ENCODE measurements at places on chromosomes 12 and 14.

DNA sequence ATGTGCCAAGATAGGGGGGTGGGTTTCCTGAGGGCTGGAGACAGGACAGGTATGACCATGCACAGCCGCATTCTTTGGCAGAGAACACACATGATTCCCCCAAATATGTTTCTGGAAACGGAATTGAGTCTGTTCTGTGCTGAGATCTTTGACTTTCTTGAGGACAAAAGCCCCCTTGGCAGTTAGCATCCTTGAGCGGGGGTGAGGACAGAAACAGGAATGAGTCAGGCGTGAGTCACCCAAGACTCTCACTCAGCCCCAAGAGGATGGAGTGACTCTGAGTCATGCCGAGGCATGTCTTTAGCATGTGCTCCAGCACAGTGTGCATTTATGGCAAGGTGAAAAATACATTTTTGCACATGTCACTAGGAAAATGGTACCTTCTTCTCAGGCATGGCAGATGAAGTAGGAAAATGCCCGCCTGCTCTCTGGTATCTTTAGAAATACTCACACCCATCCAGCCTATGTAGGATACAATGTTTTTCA lies 52.1 kb downstream of the DAD1 start:
- DNase-seq, result no peak

DNA sequence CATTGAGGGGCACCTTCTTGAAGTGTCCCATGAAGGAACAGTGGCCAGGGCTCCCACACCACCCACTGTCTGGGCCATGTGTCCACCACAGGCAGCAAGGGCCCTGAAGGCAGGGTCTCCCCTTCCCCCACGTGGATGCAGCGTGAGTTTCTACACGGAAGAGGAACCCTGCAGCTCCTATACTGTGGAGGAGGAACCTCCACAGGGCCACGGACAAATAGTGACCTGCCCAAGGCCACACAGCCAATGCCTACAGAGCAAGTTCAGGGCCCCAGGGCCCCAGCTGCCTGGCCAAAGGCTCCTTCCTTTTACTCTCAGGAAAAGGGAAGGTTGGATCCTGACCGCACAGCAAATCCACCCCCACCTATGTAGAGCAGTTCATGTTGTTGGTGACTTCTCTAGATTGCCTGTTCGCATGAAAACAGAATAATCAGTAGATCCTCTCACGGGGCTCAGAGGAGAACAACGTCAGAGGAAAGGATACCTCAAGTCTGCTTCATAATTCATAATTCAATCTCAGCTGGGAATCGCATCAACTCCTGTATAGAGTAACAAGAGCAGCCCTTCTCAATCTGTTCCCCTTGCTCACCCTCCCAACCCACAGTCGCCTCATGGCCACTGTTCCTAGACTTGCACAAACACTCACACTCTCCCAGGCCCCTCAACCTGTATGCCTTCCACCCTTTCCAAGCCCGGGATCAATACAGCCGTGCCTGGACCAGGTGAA lies 11.1 kb upstream of the KRT73 start:
- DNase-seq, result no peak

GRCh38 chr12:131321988-131322387 lies 368.3 kb downstream of the ADGRD1 start:
- DNase-seq, result no peak

DNA sequence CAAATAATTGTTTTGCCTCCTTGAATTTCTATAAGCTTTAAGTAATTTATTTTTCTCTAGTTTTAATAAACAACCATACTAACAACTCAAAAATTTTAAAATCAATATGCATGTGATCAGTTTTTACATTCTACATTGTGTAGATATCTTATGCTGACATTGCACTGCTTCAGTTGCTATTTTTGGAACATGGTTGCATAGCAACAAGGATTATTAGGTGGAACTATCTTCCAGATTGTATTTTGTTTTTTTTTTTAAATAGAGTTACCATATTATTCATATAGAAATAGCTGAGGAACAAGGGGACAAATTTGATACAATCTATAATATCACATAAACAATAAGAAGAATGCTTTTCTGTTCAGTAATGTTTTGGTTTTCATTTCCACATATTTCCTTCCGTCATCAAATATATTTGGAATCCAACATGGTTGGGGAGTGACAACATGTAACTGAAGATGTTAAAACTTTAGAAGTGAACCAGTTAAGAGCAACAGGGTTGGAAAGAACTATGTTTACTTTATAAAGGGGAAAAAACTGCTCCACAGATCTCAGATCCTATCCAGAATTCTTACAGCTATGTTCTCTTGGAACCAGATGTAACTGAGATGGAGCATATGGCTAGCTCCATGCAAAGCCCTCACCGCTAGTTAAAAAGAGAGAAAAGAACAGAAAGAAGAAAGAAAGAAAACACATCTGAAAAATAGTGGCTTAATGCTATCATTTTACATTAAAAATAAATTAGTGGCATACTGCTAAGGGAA lies 235.5 kb downstream of the NELL2 start:
- DNase-seq, result no peak

GRCh38 chr12:98416845-98417244 lies 98.5 kb upstream of the TMPO start:
- DNase-seq, result no peak

DNA sequence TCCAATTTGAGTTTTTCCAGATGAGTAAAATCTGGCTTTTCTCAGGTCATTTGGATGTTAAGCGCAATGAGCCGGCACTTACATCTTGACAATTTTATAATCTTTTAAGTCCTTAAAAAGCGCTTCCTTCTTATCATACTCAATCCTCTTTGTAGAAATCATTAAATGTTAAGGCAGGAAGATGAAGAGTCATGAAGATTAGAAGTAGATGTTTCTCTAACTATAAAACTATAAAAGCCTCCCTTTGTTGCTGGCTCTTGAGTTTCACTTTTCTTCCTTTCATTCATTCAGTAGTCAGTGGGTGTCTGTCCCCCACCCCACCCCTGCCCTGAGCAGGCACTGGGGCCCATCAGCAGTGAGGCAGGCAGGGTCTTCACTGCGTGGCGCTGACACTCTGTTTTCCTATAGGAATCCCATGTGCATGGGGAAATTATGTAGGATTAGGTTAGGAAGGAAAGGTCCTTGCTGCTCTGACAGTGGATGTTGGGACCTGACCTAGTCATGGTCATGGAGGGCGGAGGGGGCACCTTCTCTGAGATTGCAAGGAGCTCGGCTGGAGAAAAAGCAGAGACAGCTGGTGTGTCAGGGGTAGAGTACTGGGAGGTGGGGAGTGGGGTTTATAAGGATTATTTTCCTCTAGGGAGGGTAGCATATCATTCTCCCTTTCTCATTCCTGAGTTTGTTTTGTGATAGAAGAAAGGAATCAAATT lies 65.8 kb downstream of the CCDC92 start:
- no peak for DNase-seq

GRCh38 chr14:85087201-85087600 lies 442.7 kb upstream of the FLRT2 start:
- no peak for DNase-seq

- no peak for DNase-seq
These were observed 176.9 kb downstream of the BTG1 start for GRCh38 chr12:91968777-91969171.

- DNase-seq, result no peak
These were observed 28.7 kb downstream of the NELL2 start for GRCh38 chr12:44847403-44847802.

DNA sequence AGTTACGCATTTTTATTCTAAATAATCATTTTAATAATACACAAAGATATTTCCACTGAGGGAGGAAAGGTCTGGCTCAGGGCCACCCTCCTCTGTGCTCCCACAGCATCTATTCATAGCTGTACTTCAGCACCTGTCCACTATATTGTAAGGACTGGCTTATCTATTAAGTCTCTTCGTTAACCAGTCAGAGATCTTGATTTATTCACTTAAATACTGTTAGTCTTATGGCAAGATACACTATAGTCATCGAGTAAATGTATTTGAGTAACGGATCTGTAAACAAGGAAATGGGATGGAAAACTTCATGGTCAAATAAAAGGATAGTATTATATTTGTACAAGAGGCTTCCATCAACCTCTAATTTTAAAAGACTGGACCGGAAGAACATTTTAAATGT lies 54.6 kb downstream of the SPTLC2 start:
- peak; percentile 34 for DNase-seq

DNA sequence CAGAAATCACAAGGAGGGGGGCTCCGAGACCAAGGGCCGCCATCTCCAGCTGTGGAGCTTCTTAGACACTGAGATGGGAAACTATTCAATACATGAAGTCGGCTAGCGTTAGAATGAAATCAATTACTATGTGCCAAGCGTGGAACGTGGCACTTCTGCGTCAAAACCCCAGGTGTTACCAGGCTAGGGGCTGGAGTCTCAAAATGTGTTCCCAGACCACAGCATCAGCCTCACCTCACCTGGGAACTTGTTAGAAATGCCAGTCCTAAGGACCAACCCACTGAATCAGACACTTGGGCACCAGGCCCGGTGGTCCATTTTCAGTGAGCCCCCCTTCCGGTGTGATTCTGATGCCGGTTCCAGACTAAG lies 5.0 kb upstream of the SETD1B start:
- no peak for DNase-seq

Data from NCI-H2081 (cell line).